Activated CD8-positive, alpha-beta memory T cell treated with anti-CD3 and anti-CD28 coated beads for 4 hours (primary cell): ENCODE measurements at places on chromosomes 5 and 9.

DNA sequence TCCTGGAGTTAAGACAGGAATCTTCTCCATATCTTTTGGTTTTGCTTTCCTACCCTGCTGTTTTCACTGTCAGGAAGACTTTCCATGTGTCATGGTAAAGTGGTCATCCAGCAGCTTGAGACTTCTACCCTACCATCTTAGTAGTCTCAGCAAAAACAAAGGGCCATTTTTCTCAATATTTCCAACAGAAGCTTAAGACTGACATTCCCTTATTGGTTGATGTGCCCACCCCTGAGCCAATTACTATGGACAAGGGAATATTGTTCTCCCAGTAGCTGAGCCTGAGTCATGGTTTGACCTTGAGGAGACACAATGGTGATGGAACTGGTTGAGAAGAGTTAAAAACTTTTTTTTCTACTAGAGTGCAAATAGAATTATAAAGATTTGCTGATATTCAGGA lies 105.6 kb downstream of the CSNK1G3 start:
- no peak for DNase-seq

- no peak for DNase-seq
These were observed 2.8 kb upstream of the PRLR start for GRCh38 chr5:35233121-35233520.

DNA sequence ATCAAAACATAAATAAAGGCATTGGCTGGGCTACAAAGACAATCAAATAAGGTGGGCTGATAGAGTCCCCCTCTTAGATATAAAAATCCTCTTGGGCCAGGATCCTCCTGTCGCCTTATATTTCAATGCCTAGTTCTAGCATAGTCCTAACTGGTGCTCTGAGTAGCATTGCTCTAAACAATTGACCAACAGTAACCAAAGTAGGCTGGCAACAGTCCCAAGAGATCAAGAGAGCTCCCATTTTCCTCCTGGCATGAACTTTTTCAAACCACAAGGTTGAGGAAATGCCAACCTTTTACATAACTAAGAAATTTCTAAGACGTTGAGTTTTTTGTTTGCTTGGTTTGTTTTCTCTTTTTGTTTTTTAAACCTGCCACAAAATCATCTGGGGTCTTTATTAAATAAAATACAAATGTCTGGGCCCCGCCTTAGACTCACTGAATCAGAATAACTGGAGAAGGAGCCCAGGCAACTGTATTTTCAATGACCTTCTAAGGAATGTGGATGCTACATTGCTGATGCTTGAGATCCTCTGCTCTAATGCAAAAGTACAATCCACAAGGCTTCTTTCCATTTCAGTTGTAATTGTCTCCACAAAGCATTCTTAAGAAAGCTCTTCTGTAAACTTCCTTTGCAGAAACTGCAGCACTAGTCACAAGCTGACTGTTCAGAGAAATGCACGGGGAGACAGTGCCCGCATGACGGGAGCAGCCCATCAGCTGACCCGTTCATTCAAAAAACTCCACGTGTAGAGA lies 2.9 kb downstream of the SLC45A2 start:
- DNase-seq, result no peak

DNA sequence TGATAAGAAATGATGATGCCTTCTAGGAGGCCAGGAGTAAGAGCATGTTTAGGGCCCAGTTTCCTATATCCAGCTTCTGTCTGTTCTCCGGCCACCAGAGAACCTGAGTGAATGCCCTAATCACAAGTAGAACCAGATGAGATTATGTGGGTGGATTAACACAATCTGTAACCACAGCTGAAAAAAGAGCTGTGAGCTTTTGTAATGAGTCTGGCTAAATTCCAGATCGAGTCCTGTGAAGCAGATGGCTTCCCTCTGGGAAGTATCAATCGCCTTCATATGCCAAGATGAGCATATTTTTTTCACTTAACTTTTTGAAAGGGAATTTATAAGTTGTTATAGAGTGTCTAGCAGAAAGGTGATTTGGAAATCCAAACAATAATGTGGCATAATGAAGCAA lies 99.8 kb downstream of the NNT start:
- DNase-seq, result no peak

DNA sequence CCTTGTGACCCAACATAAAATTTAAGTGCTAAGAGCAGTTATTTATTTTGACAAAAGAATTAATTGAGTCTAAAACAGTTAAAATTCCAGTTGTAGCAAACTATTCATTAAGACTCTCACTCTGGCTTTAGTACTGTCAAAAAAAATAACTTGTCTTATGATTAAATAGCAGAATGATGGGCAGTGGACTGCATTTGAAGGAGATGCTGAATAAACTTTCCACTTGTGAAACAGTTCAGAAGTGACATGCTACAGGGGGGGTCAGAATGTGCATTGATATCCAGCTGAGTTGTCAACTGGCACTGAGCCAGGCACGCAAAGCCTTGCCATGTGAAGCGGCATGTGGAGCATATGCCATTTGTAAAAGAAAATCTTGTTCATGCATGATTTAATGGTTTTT lies 76.0 kb downstream of the FCHO2 start:
- DNase-seq, result no peak

GRCh38 chr5:155727512-155728145 lies 599.3 kb upstream of the SGCD start:
- no peak for DNase-seq

DNA sequence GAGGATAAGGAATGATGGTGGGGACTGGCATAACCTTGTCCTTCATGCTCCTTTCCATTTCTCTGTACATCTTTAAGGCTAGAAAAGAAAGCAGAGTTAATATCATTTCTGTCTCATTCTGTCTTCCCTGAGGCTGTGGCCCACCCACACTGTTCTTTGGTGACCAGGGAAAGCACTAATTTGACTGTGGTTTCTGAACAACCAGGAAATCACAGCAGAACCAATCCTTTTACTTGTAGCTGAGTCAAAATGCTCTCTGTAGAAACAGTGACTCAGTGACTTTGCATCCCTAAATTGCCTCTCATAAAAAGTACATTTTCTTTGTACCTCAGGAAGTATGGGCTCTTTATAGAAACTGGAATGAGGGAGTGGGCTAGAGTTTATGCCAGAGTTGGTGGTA lies 28.1 kb downstream of the IL33 start:
- DNase-seq, result no peak

- DNase-seq, result no peak
These were observed 131.1 kb upstream of the NR4A3 start for GRCh38 chr9:99690573-99690972.

DNA sequence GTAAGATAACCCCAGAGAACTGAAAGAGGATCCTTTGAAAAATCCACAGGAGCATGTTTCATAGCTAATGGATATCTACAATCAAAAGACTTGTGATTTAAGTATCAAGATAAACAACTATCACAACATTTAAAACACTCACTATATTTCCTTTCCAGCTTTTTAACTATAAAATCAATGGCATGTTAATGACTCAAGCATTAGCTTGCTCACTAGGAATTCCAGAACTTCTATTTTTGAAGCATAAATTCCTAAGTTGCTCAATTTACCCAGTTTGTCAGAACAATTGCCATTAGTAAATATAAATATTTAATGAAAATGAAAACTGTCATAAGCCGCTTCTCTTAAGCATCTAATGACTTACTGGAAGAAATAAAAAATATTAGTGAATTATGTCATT lies 355.3 kb downstream of the PRELID2 start:
- DNase-seq, result no peak

- DNase-seq, result no peak
These were observed 86.9 kb upstream of the GDNF start for GRCh38 chr5:37926732-37927131.

- DNase-seq, result no peak
These were observed 29.2 kb downstream of the CSNK1A1 start for GRCh38 chr5:149521739-149522685.

DNA sequence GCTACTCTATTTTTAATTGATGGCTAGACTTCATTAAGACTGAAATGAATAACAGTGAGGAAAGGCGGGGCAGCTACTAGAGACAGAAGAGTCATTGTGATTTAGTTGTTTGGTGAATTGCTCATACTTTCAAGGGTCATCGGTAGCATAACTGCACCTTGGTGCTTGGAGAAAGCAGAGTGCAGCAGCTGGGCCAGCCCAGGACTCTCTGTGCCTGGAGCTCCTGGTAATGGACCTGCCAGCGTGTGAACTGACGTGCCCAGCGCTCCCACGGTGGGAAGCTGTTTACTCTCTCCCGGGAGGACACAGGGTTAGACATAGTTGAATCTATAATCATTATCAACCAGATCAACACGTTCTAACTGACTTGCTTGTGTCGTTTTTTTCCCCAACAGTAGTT lies 42.9 kb downstream of the LURAP1L start:
- no peak for DNase-seq

DNA sequence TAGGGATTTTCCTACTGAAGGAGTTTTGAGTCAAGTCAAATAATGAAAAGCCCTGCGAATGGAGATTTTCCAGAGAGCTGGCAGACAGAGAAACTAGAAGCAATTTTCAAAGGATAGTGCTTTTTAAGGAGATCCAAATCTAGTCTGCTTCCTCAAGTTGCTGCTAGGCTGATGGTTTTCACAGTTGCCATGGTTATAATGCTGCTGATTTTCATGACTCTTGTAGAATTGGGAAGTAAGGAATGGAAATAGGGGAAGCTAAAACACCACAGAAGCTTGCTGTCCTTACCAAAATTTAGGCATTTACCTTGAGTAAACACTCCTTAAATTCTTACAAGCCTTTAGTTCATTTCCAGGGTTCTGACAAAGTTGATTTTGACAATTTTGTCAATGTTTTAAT lies 30.1 kb upstream of the HAPLN1 start:
- no peak for DNase-seq

GRCh38 chr5:36728697-36729543 lies 122.5 kb downstream of the SLC1A3 start:
- no peak for DNase-seq

GRCh38 chr9:111678293-111678692 lies 16.9 kb downstream of the GNG10 start:
- no peak for DNase-seq

- DNase-seq, result no peak
These were observed 28.0 kb downstream of the TEX10 start for GRCh38 chr9:100324594-100325200.

GRCh38 chr5:111070272-111071134 lies 1.0 kb upstream of the TSLP start:
- peak; percentile 3 for DNase-seq

GRCh38 chr5:173581408-173582215 lies 34.8 kb downstream of the BOD1 start:
- no peak for DNase-seq

DNA sequence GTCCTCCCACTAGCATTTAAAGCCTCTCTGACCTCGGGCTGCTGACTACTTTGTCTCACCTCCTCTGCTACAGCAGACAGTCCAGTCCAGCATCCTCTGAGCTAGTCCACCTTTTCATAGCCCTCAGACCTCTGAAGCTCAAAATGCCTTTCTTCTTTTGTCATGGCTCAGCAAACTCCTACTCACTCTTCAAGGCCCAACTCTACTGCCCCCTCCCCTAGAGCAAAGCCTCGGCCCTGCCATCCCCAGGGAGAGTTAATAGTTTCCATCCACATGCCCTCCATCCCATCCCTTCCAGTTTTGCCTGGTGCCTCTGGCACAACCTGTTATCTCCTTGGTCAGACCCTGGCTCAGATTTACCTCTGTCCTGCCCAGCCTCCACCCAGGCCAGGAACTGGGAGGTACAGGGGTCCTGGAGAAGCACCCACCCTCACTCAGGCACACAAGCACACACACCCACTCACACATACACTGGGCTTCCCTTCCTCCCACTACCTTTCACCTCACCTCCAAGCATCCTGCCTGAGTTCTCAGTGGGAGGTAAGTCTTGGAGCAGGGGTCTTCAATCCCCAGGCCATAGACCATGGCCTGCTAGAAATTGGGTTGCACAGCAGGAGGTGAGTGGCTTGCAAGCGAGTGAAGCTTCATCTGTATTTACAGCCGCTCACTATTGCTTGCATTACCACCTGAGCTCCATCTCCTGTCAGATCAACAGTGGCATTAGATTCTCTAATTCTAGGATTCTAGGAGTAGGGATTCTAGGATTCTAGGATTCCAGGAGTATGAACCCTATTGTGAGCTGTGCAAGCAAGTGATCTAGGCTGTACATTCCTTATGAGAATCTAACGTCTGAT lies 18.1 kb downstream of the PDLIM4 start:
- no peak for DNase-seq

- no peak for DNase-seq
These were observed 86.1 kb upstream of the ADAMTS2 start for GRCh38 chr5:179431221-179431824.

DNA sequence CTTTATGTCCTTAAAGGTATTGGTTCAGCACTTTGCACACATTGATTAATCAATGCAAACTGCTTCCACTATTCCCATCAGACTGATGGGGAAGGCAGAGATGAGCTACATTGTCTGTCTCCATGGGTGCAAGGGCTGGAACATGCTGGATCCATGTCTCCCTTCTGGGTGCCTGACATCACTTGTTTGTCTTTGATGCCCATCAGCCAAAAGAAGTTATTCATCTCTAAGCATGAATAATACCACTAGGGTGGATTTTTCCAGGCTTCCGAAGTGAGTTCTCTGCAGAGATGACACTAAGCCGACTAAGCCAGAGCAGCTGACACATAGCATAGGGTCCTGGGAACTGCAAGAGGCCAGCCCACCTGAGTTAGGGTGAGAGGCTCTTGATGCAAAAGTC lies 8.7 kb downstream of the FGF1 start:
- no peak for DNase-seq

GRCh38 chr5:135232958-135233357 lies 166.1 kb downstream of the MACROH2A1 start:
- DNase-seq, result no peak

GRCh38 chr9:37104183-37104889 lies 16.0 kb upstream of the ZCCHC7 start:
- no peak for DNase-seq

GRCh38 chr5:120605325-120606079 lies 141.4 kb downstream of the PRR16 start:
- DNase-seq, result no peak

DNA sequence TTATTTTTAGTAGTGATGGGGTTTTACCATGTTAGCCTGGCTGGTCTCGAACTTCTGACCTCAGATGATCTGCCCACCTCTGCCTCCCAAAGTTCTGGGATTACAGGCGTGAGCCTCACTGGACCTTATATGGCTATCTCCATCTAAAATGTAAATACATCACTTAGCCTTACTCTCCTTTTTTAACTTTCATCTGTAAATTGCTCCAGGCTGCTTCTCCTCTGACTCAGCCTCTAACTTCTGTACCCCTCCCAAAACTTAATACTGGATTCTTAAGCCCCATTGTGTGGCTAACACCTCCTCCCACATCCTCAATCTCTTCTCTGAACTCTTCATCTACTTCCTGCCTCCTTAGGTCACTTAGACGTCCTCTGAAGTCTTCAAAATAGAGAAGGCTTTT lies 4.0 kb downstream of the SNX30 start:
- no peak for DNase-seq

GRCh38 chr5:132473019-132473531 lies 17.5 kb downstream of the IRF1 start:
- no peak for DNase-seq
